ENCODE measurements at places on chromosomes 6 and 20.

GRCh38 chr6:4271761-4272470, 136.5 kb upstream of the ECI2 start:
- DNase-seq: no peak

- DNase-seq: no peak
These were observed 33.2 kb downstream of the PSMG4 start for GRCh38 chr6:3291987-3292386.

- DNase-seq: no peak
These were observed 39.0 kb downstream of the TPD52L1 start for GRCh38 chr6:125192610-125192930.

DNA sequence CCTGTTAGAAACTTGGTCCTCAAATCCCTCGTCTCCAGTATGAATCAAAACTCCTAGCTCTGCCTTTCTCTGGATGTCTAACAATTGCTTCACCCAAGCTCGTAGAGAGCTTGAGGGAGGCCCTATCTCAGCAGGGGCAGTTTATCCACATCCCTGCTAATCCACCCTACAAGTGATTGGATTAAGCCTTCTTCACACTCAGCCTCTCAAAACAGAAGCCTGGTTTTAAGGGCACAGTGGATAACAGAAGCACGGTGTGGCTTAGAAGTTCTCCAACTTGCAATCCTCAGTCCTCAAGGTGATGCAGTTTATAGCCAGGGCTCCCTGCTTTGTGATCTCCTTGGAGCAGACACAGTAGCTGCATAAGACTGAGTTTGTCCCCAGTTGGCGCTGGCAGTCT, 383.9 kb downstream of the KIF16B start:
- DNase-seq: no peak

- no peak for DNase-seq
These were observed 27.2 kb upstream of the DEFB125 start for GRCh38 chr20:60035-60918.

DNA sequence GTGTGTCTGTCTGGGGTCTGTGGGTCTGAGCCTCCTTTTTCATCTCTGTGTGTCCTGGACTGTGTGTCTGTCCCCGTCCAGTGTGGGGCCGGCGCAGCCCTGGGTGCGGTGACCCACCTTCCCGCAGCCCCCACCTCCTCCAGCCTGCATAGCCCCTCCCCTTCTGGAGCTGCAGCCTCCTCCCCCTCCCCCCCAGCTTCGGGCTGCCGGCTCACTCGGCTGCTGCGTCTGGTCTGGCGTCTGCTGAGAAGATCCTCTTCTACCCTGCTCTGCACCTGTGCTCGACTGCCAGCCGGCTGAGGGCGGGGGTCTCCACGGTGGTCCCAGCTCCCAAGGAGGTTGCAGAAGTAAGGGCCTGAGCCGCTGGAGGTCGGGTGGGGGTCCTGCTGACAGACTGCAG, 7.6 kb upstream of the LKAAEAR1 start:
- DNase-seq: no peak

DNA sequence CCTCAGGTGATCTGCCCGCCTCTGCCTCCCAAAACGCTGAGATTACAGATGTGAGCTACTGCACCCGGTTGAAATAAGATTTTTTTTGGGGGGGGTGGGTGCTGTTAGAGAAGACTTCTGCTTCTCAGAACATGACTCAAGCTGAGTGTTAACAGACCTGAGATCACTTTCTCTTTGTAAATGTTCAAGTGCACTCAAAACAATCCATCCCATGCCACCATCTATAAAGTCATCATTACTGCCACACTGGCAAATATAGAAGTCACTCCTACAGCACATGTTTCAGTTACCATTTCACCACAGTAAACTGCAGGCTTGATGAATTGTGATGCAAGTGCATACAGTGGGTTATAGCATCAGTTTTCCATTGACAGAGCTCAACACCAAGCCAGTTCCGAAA, 9.0 kb downstream of the VPS16 start:
- no peak for DNase-seq

DNA sequence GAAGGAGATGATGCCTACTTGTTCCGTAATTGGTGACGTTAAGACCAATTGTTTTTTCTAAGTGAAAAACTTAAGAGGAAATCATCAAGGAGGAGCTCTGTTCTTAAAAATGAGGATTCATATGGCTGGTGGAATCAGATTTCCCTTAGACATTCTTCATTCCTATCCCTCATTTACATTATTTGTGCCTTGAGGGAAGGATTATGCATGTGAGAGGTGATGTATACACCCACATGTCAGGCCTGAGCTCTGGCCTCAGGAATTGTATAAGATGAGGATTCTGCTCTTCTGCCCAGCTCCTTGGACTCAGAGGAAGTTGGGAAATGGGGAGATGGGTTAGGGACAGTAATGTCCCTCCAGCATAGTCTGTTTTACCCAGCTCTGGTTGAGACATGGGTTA, 42.3 kb downstream of the SCP2D1 start:
- no peak for DNase-seq

GRCh38 chr20:16115911-16116552, 457.2 kb downstream of the KIF16B start:
- no peak for DNase-seq

DNA sequence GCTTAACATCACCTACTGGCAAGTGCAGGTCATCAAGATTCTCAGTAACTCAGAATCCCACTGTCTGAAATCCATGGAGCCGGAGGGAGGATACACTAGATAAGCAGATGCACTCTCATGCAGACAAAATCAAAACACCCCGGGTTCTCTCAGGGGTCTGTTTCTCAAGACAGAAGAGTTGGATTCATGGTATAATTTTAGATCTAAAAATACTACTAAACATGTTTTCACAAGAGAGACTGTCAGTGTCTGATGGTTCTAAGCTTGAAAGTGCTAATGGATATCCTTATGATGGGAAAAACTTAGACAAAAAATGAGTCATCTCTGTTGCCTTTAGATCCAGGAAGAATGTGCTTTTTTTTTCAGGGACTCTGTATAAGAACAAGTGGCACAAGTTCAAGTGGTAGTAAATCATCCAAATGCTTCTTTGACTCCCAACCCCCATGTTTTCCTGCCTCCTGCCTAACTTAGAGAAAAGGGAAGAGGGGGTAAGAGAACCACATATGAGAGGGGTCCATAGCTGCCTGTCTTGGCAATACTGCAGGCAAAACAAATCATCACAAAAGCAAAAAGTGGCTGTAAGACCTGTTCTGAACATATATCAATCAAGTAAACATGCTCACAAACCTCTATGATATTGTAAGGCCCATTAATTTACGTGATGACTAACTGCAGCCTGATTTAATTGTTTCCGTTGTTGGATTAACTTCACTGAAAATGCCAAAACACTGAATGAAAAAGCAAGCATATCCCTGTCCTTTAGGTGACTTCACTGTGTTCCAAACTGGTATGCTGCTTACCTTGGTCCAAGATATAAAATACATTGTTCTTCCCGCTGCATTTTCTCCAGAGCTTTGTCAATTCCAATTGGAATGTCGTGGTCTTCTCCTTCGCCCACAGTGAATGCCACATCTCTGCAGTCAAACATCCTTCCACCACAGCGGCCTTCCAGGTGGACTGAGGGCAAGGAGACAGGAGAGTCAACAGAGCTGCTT, 84.0 kb upstream of the TULP1 start:
- no peak for DNase-seq

DNA sequence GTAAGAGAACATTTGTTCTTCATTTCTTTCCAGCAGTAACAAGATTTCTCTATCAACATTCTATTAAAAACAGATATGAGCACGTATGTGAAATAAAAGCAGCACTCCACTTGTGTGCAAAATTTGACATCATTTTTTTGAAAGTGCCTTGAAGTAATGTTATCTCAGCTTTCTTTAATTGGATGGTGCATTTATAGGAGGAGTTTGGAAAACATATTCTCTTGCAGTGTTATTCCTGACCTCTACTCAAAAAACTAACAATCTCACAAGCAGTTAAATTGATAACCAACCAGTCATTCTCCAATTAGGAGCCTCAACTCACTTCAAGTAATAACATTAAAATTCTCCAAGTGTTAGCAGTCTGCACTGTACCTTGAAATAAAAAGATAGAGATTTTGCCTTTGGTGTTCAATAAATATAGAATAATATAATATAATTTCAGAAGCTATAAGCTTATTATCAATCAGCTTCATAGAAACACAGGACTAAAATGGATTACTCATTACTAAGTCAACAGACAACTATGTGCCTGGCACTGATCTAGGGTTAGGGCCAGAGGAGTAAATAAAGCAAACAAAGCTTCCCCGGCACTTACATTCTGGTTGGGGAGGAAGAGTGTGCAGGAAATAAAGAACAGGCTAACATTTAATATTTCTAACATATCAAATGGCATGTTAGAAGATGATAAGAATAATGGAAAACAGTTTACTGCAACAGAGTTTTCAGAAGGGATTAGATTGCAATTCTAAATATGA, 149.0 kb upstream of the SGK1 start:
- DNase-seq: no peak

- no peak for DNase-seq
These were observed 215.4 kb upstream of the RUNX2 start for GRCh38 chr6:45112711-45113110.

GRCh38 chr20:9166153-9166780, 97.4 kb downstream of the PLCB4 start:
- no peak for DNase-seq

DNA sequence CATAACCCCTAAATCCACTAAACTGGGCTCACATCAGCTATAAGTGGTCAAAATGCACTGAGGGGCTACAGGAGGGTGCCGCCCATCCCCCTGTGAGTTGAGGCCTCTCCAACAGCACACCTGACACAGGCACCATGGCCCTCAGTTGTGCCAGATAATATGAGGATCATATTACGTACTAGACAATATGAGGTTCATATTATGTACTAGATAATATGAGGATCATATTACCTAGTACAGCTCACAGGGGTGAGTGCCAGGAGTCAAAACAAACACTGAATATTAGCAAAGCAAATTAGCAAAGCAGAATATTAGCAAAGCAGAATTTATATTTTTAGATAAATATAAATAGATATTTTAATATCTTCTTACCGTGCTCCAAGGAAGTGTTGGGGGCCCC, 35.3 kb downstream of the CD24 start:
- no peak for DNase-seq

DNA sequence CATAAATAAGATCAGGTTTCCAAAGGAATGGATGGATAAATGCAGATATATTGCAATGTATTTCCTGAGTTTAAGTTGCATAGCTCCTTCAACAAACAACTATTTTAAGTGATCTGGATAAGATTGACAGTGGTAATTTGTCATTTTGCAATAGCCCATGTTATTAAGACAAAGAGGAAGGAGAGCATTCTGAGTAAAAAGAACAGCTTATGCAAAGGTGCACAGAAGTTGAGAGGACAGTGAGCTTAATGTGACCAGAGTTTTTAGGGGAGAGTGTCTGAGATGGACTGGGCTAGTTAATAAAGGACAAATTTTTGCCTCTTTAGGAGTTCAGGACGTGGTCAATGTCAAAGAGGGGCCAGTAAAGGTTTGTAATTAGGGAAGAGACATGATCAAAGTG, 48.8 kb upstream of the FBXO30 start:
- no peak for DNase-seq

All from CD4-positive, alpha-beta T cell treated with Interleukin-17A for 4 hours (primary cell).